ENCODE measurements at places on chromosomes 12 and 14.

GRCh38 chr14:25658988-25659387 is 609.0 kb upstream of the STXBP6 start:
- no peak overlapping the region for H3K27ac ChIP-seq
- H3K27me3 ChIP-seq = no peaks in the 10 kb centered on the region
- H3K4me3 ChIP-seq = no peak overlapping the region
- no peaks in the 10 kb centered on the region for H3K4me1 ChIP-seq
- DNase-seq = no peak

DNA sequence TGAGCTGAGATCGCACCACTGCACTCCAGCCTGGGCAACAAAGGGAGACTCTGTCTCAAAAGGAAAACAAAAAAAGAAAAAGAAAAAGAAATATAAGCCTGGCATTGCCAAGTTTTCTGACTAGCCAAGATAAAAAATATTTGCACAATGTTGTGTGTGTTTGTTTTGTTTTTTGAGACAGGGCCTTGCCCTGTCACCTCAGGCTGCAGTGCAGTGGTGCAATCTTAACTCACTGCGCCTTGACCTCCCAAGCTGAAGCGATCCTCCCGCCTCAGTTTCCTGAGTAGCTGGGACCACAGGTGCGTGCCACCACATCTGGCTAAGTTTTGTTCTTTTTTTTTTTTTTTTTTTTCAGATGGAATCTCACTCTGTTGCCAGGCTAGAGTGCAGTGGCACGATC is 5.5 kb upstream of the C12orf43 start:
- H3K4me3 ChIP-seq = no peak overlapping the region
- no peak for DNase-seq

DNA sequence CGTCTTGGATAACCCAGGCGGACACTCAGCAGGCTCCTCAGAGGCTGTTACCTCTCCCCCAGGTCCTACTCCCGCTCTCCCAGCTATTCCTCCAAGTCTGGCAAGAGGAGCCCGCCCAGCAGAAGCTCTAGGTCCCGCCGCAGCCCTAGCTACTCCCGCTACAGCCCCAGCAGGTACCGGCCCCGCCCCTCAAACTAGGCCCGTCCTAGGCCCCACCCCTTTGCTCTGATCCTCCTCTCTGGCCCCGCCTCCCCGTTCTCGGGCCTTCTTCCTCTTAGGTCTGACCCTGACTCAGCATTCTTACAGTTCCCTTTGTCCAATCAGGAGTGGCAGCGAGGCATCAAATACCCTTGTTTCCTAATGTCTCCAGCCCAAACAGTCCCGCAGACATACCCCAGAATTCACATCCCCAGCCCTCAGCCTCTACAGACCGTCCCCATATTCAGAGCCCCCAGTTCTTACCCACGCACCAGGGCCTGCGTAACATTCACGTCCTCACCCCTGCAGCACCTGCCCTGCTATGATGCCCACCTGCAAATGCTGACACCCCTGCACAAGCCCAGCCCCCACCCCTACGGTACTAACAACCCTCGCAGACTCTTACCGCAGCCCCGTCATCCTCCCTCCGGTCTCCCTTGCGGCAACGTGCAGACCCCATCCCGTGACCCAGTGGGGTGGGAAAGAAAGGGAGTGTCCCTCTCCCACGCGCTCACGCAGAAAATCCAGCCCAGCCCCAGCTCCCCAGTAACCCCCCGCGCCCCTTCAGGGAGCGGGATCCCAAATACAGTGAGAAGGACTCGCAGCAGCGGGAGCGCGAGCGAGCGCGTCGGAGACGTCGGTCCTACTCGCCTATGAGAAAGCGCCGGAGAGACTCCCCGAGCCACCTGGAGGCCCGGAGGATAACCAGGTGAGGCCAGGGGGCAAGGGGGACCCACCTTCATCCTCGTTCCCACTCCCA is 25.0 kb upstream of the HSPB8 start:
- H3K4me1 ChIP-seq = no peaks in the 10 kb centered on the region
- no peaks in the 10 kb centered on the region for H3K27me3 ChIP-seq
- no peak overlapping the region for H3K4me3 ChIP-seq
- no peak for DNase-seq
- H3K27ac ChIP-seq = no peak overlapping the region

- H3K27me3 ChIP-seq = no peaks in the 10 kb centered on the region
- no peak for DNase-seq
- H3K4me3 ChIP-seq = no peak overlapping the region
- H3K4me1 ChIP-seq = no peaks in the 10 kb centered on the region
- H3K36me3 ChIP-seq = peaks cover 91% of the 10 kb centered on the region
Measured at GRCh38 chr12:51059086-51059485, 11.0 kb downstream of the LETMD1 start.

GRCh38 chr12:97275256-97275655 is 187.3 kb upstream of the RMST start:
- peaks cover 12% of the 10 kb centered on the region for H3K27me3 ChIP-seq
- H3K36me3 ChIP-seq = no peaks in the 10 kb centered on the region
- H3K27ac ChIP-seq = no peak overlapping the region

Measured in SJSA1 (cell line).